ENCODE measurements at places on chromosomes 3 and 15. TPM values are rescaled to one million over a fixed set of nuclear protein-coding genes. Genes with fewer than 3 reads are reported as not detected.

DNA sequence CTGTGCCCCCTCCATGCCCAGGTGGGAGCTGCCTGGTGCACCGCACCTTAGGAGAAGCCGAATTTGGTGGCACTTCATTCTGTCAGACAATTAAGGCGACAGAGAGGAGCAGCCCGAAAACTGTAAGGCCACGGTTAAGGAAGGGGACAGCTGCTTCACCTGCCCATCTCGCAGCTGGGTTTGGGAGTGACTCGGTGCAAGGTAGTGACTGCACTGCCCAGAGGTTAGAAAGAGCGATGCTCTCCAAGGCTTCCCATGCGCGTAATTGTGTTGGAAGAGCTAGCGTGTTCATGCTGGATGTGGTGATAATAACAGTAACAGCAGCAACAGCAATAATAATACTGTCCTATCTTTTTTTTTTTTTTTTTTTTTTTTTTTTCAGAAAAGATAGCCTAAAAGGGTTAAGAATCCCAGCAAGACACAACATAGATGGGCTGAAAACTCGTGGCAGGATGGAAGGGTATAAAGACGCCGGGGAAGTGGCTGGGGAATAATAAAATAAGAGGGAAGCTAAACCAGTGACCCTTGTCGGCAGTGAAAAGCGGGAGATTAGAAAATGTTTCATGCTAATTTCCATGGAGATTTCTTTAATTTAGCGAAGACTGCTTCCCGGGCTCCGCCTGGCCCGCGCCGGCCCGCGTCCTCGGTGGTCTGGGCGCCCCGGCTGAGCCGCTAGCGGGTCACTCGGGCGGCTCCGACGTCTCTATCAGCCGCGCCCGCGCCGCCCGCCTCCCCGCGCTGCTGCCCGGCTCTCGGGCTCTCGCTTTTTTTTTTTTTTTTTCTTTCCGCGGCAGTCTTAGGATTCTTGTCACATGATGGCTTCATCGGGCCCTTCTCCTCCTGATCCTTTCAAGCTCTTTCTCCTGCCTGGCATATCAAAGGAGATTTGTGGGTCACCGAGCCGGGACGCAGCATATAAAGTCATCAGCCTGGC lies 617.1 kb downstream of the NR2F2 start:
- DNase-seq, result no peak

- no peak for DNase-seq
These were observed 252.2 kb downstream of the FAM43A start for GRCh38 chr3:194937882-194938321.

DNA sequence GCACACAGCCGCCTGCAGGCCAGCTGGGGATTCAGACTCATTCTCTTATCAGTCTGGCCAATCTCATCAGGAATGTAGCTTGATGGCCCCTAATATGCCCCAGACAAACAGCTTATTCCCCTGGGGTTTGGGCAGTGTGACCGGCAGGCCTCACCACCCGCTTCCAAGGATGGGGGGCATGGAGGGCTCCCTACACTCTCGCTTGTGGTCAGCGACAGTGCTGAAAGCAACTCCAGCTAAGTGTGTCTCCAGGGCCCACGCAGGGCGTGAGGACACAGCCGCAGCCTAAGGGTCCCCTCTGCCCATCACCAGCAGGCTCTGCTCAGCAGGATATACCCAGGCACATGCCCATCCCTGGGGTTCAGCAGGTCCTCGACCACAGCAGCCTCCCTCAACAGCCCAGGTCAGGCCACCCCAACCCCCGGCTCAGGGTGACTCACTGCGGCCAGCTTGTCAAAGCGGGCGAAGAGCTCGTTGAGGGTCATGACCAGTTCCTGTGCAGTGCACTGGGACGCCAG lies 116.7 kb downstream of the ADCY5 start:
- DNase-seq, result peak; percentile 60

Gene SLC6A1
- total RNA-seq, result 2.4 TPM

DNA sequence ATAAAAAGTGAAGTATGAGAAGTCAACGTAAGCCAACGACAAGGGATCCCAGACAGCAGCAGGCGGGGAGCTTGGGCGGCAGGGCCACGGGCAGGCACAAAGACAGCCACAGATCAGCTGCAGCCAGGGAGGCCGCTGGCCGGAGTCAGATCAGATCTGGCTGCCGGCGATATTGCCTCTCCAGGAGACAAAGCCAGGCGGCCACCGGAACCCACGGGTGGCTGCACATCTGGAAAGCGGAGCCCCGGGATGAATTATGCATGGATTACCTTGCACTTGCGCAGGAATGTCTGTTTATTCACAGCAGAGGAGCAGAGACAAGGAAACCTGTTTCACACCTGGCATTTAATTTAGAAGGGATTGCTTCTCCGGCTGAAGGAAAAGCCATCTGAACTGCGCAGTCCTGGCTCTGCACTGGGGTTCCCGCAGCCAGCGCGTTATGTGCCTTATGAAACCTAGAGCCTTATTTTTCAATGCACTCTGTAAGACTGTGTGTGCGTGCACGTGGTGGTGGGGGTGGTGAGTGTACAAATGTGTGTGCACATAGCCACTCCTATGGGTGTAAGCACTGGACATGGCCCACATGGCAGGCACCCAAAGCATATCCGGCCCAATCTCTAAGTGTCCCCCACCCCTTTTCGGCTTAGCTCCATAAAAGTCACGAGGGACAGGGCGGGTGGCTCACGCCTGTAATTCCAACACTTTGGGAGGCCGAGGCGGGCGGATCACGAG lies 427.8 kb upstream of the MCTP2 start:
- peak; percentile 41 for DNase-seq

Gene TIMMDC1
- 233 TPM for total RNA-seq

GRCh38 chr3:186400662-186401061 lies 38.6 kb upstream of the DGKG start:
- DNase-seq, result no peak

GRCh38 chr3:179943117-179943880 lies 93.4 kb downstream of the PEX5L start:
- no peak for DNase-seq

- DNase-seq, result no peak
These were observed 35.0 kb downstream of the GRAMD2A start for GRCh38 chr15:72162569-72162968.

DNA sequence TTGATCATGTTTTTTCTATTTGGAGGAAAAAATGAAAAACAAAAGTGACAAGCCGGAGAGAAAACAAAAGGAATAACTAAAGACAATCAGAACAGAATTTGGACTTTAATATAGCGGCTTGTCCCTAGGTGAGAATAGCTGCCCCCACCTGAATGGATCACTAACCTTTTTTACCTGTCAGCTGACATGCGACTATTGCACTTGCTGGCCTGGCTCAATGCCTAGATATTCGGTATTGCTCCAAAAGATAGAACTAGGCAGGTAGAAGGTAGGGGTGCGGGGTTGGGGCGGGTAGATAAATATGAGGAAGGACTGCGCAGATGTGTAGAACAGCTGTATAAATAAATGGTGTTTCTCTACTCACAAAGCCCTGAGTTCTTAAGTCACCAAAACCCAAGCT lies 650 bp upstream of the MORC1 start:
- no peak for DNase-seq

- no peak for DNase-seq
These were observed 5.8 kb downstream of the MCM2 start for GRCh38 chr3:127604035-127604434.

GRCh38 chr3:157128771-157129681 lies 30.9 kb downstream of the CCNL1 start:
- peak; percentile 73 for DNase-seq

Gene CCR9
- total RNA-seq, result not detected

GRCh38 chr3:114706591-114707232 lies 412.9 kb downstream of the TIGIT start:
- no peak for DNase-seq

DNA sequence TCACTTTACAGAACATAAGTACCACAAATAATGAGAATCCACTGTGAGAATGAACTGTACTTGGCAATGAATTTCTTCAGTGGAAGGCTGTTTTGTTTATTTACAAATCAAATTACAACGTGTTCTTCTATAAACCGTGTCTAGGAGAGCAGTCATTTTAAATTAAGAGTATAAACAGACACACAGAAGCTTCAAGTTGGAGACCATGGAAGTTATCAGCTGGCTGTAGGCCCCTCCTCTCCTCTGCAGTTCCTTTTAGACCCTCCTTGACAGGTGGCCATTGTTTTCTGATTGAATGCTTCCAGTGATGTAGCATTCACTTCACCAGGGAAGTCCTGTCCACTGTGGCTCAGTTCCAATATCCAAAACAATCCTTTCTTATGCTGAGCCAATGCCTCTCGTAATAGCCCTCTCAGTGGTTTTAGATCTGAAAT lies 7.3 kb upstream of the MAPK6 start:
- DNase-seq, result no peak

- no peak for DNase-seq
These were observed 1.3 kb downstream of the STT3B start for GRCh38 chr3:31534065-31534425.

Gene TLR9
- total RNA-seq, result 0.24 TPM

Gene TIMP4
- total RNA-seq, result 15.0 TPM

Gene ADAMTS17
- 6.5 TPM for total RNA-seq

Gene PTX3
- total RNA-seq, result 6.2 TPM

DNA sequence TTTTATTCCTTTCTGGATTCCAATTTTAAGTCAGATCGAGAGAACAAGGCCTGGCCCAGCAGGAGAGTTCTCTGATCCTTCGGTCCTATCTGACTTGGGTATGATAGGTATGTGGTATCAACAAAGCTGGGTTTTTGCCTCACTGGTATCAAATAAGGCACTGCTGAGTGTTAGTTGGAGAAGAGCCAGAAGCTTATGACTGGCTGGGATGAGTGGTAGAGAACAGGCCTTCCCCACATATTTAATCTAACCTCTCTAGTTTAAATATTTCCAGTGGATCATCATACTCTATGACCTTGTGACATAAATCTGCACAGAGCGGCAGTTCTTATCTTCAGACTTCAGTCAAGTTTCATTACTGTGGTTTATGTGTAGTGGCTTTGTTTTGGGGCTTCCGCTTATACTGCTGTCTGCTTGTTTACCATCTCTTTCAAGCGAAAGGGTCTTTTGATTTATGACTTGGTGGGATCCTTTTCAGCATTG lies 164.5 kb downstream of the PTPRG start:
- no peak for DNase-seq

Gene SHISA5
- total RNA-seq, result 93.1 TPM

DNA sequence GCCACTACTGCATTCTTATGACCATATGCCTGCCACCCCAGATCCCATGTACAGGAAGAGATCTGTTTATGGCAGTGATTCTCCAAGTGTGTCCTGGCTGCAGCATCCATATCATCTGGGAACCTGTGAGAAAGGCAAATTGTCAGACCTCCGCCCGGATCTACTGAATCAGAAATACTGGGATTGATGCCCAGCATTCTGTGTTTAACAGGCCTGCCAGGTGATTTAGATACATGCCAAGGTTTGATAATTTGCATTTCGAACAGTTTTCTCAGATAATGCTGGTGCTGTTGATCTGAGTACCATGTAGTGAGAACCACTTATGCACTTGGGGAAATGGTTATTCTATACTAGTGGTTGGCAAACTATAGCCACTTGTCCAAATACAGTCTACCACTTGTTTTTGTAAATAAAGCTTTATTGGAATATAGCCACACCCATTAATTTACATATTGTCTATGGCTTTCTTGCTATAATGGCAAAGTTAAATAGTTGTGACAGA lies 165.4 kb downstream of the SSR3 start:
- DNase-seq, result no peak

Gene ZNF621
- 10.9 TPM for total RNA-seq

Gene KPNA1
- 50.1 TPM for total RNA-seq

Gene NKIRAS1
- 19.1 TPM for total RNA-seq

- no peak for DNase-seq
These were observed 173.6 kb downstream of the ZBTB20 start for GRCh38 chr3:114973536-114973935.

Gene NBEAL2
- total RNA-seq, result 16.6 TPM

GRCh38 chr15:47717036-47717612 lies at the start of gene SEMA6D:
SEMA6D (plus strand) TSS chr15:47717505; CDS start chr15:47759799, 42,294 bp downstream.
- peak; percentile 83 for DNase-seq

DNA sequence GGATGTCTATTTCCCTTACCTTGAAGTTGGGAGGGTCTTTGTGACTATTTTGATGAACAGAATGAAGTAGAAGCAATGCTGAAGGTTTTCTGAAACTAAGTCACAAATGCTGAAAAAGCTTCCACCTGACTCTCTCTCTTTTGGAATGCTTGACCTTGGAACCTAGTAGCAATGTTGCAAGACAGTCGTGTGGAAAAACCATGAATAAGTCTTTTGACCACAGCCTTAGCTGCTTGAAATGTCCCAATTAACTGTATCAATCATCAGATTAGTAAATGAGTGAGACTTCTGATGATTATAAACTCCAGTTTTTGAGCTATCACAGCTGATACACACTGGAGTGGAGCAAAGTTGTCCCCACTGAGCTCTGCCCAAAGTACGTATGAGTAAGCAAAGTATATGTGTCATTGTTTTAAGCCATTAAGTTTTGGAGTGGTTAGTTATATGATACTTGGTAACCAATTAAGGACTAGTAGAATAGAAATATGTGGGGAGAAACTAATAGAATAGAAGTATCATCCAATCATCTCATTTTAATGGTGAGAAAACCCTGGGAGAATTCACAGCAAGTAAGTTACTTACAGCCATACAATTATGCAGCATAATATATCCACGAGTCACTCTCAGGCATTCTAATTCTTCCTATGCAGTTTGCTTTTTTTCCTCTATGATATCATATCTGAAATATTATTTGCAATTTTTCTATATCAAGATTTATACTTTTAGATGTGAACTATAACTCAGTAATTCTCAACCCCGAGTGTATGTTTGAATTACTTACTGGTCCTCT lies 1010.6 kb downstream of the ROBO2 start:
- no peak for DNase-seq

DNA sequence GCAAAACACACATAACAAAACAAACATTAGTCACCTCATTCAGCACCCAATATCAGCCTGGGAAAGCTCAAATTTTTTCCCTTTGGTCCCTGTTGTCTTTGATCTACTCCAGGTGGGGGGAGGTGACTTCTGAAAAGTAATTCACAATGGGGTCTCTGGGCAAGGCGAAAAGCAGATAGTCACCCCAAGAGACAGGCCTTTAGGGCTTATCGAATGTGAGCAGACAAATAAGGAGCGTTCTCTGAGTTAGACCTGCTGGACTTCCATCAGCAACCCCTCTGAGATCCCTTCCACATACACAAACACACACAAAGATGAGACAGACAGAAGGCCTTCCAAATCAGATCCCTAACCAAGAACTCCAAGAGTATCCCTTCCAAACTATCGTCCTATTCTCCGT lies 171.0 kb upstream of the SMAD3 start:
- DNase-seq, result no peak

Gene ESYT3
- total RNA-seq, result 1.3 TPM

Gene NIPA2
- 23.8 TPM for total RNA-seq

GRCh38 chr3:64918989-64919388 lies 231.2 kb upstream of the ADAMTS9 start:
- no peak for DNase-seq

DNA sequence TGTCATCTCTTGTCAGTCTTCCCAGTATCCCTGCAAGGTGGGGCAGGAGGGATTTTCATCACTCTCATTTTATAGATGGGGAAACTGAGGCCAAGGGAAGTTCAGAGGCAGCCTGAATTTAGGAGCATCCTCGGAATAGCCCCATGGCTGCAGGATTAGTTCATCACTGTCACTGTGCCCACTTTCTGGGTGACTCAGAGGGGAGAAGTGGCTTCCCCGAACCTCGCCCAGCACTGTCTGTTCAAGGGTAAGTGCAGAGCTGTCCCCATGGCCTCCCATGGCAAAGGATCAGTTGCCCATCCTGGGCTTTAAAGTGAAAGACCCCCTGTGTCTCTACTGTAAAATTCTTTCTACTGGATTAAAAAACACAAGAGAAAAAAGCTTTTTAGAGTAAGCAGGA lies 60.0 kb upstream of the SEC13 start:
- no peak for DNase-seq

Gene SHF
- 13.2 TPM for total RNA-seq

Gene MYO5C
- 3.9 TPM for total RNA-seq
